ENCODE measurements at places on chromosomes 12 and 14.

GRCh38 chr12:124855275-124855957, 8.2 kb downstream of the SCARB1 start:
- no peak for DNase-seq

DNA sequence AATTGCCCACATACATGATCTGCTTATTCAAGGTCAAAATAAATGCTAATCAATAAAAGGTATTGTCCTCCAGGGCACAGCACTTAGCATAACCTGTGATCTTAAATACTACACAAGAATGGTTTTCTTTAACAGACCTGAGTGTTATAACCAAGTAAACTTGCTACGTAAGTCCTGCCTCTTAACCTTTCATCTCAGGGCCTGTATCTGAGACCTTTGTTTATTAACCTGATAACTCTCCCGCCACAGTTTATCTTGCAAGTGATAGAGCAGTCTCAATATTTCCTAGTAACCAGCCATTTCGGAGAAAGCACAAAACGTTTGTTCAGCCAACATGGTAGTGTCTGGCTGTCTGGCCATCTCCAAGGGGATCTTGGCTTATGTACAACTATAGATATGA, 88.4 kb downstream of the DUSP6 start:
- DNase-seq, result no peak

DNA sequence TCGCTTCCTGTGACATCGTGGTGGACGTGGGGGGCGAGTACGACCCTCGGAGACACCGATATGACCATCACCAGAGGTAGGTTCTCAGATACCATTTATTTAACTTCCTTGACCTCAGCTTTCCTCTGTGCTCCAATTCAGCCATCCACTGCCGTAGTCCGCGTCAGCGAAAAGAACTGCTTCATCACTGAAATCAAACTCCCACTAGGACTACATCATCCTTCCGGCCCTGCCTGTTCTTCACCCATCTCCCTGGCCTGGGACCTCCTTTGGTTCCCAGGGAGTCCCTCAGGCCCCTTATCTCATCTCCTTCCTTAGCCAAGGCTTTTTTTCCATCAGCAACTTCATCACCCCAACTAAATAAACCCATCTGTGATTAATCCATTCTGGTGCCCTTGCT, 692 bp downstream of the MYG1 start:
- DNase-seq, result no peak

DNA sequence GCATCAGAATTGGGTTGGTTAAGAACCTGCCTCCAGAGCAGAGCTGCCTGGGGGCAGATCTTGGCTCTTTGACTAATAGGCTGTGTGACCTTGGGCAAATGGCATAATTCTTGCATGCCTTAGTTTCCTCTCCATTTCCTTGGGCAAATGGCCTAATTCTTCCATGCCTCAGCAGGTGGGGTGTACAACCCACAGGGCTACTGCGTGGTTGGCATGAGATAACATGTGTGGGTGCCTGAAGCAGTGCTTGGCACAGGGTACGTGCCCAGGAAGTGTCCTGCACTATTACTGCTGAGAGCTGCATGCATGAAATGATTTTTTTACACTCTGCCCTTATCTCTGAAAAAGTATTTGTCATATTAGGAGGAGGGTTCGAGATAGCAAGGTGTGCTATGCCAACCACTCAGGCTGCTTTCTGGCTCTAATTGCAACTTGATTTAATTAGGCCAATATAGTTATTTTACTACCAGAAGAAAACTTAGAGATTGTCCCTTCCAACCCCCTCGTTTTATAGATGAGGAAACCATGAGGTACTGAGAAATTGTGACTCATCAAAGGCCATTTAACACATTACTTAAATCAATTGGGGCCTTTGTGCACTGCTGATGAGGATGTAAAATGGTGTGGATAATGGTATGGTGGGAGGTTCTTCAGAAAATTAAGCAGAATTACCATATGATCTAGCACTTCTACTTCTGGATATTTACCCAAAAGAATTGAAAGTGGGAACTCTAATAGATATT, 161.6 kb upstream of the HIF1A start:
- DNase-seq, result no peak

- no peak for DNase-seq
Measured at GRCh38 chr12:49982246-49983087, 9.7 kb downstream of the AQP6 start.

GRCh38 chr12:12523229-12523628, 39.4 kb downstream of the DUSP16 start:
- no peak for DNase-seq

GRCh38 chr14:98931911-98932310, 340.1 kb downstream of the BCL11B start:
- DNase-seq, result no peak

- no peak for DNase-seq
Measured at GRCh38 chr12:111359231-111359913, 9.5 kb downstream of the PHETA1 start.

DNA sequence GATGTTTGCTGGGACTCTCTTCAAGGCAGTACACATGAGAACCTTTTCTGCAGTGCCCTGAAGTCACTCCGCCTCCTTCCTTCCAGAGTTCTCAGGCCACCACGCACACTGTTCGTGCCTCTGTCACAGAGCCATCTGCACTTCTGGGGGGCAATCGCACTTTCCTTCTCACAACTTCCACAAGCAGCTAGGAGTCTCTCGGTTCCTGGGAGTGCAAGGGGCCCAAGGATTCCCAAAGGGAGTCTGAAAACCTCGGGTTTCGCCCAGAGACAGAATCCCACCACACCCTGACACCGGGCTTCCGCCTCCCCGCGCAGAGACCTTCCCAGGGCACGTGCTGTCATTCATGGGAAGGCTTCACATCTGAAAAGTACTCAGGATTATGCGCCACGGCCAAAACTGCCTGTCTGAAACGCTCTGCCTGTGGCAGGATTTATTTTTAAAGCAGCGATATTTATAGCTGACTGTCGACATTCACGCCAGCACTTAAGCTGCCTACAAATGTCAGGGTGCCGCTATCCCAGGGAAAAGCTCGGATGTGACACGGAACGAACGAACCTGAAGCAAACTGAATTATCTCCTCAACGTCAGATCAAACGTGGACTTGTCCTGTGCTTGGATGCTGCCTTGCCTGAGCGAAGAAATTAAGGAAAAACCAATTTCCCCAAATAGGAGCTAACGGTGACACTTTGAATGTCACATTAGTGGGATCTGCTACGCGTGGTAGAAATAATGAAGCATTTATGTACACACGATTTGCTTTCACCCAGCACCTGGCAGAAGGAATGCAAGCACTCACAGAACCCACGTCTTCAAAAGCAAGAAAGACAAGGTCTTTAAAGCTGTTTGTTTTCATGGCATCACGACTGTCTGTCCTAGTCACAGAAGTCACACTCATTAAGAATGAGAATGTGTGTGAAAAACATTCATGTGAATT, 154.0 kb downstream of the PIWIL1 start:
- DNase-seq, result no peak

GRCh38 chr12:116595186-116595585, 36.0 kb downstream of the MAP1LC3B2 start:
- DNase-seq, result no peak

GRCh38 chr12:67069451-67070306, 199.5 kb upstream of the CAND1 start:
- DNase-seq, result peak; percentile 73

- no peak for DNase-seq
Measured at GRCh38 chr14:38944691-38945090, 158.3 kb downstream of the SEC23A start.

GRCh38 chr12:101745481-101745880, 6.2 kb upstream of the SYCP3 start:
- DNase-seq, result no peak

DNA sequence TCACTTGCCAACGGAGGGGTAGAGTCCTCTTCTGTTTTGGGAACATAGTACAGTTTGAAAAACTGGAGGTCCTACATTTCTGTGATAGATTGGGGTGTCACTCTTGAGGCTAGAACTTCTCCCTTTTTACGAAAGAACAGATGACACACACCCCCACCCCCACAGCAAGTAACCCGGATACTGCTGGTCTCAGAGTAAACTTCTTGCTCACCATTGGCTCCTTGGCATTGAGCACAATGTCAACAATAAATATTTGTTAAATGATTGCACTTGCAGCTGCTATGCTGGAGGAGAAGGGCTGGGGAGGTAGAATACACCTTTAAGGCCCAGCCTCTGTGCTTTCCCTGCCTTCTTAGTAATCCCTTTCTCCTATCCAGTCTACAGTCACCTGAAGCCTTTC, 149.8 kb downstream of the TGFB3 start:
- no peak for DNase-seq

DNA sequence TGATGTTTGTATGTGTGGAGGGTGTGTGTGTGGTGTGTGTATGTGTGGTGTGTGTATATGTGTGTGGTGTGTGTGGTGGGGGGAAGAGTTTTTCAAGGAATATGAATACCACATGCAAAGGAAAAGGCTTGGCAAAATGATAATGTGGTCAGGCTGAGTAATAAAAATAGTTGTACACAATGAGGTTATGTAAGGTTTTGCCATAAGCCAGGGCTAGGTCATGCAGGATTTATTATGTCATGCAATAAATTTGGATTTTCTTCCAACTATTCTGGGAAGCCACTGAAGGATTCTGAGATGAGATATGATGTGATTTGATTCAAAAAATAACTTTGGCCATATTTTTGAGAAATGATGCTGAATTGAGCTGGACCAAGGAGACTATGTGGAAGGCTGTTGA, 1191.6 kb upstream of the SEL1L start:
- no peak for DNase-seq

DNA sequence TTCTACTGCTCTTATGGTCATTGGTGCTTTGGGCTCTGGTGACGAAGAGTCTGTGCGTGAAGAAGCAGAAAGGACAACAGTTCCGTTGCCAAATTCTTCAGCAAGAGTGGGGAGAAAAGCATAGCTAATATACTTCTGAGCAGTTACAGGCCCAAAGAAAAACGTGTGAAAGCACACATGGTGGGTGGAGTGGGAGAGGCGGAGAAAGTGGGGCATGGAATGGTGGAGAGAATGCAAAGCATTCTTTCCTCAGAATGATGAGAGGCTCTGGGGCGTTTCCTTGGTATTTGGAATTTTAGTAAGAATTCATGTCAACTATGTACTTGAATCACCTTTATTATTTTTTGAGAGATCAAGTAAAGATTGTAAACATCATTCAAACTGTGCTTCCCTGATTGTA, 396.1 kb downstream of the NAV3 start:
- DNase-seq, result no peak

DNA sequence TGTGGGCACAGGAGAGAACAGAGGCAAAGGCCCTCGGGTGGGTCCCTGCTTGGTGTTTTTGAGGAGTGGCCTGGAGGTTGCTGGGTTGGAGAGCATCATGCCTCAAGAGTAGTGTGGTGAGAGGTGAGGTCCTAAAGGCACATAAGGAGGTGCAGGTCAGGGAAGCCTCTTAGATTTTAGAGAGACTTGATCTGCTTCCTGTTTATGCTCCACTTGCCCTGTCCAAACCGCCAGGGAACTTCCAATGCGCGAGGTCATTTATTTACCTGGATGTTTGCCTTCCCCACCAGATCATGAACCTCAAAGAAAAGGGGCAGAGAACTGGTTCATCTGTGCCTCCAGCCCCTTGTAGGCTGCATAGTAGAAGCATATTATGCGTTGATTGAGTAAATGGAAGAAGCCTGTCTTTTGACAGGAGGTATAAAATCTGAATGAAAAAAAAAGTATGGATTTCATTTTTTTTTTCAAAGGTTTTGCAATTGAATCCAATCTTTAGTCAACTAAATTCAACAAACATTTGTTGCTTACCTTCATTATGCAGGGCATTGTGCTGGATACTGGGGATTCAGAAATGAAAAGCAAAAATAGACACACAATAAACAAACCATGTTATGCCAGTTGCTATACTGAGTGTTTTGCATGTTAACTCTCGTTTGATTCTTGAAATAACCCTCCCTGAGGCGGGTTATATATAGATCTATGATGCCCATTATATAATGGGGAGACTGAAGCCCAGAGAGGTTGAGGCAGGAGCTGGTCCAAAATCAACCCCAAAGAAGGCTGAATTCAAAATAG, 485.2 kb downstream of the VRK1 start:
- DNase-seq, result no peak

- no peak for DNase-seq
Measured at GRCh38 chr14:67919259-67920032, 99.9 kb downstream of the RAD51B start.

DNA sequence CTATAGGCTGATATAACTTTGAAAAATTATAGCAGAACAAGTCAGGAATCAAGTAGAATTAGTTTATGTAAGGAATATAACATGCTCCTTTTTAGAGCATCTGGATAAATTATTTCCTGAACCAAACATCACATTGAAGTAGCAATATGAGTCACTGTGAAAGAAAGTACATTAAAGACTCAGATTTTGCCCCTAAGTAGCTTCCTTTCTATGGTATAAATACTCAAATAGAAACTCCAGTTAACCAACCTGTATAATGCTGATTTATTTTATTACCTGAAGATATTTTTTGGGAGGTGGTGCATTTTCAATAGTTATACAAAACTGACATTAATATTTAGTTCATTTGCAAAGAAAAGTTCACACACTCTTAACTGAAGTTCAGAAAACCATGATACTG, 312.1 kb downstream of the ITPR2 start:
- no peak for DNase-seq

GRCh38 chr14:103886304-103887169, 39.2 kb upstream of the PPP1R13B start:
- DNase-seq, result no peak

- DNase-seq, result no peak
Measured at GRCh38 chr12:94831081-94831751, 172.3 kb downstream of the NDUFA12 start.

DNA sequence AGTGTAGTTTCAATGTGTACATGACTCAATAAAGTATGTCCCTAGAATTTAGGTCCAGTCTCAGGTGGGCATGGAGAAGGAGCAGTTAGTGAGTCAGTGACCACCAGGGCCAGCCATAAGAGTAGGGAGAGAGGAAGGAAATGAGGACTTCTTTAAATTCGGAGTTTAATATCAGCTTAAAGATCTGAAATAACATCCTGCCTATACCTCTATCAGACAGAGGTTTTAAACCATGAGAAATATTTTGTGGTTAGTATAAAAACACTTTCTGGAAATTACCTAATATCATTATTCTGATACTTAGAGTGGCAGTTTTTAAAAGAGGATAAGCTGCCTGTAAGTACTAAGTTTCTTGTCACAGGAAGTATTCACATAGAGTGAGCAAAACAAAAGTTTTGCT, 61.7 kb upstream of the ST8SIA1 start:
- no peak for DNase-seq

- DNase-seq, result no peak
Measured at GRCh38 chr12:31220061-31220460, 105.9 kb downstream of the SINHCAF start.
